ENCODE measurements at places on chromosomes 5 and 9. TPM values are rescaled to one million over a fixed set of nuclear protein-coding genes. Genes with fewer than 3 reads are reported as not detected.

GNA14 gene
- total RNA-seq, result not detected

DNA sequence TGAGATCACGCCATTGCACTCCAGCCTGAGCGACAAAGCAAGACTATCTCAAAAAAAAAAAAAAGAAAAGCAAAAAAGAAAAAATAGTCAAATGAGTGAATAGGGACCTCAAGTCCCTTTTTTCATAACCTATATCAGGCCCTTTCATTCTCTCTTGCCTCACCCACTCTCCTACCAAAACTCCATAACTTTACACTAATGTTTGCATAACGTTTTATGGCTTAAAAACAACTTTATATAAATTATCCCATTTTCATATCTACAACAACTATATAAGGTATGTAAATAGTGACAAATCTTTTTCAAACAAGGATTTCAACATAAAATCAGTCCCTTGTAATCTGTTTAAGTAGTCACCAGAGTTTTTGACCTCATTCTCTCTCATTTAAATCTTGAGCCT is 56.9 kb upstream of the PIP5K1B start:
- no peak for DNase-seq

DNA sequence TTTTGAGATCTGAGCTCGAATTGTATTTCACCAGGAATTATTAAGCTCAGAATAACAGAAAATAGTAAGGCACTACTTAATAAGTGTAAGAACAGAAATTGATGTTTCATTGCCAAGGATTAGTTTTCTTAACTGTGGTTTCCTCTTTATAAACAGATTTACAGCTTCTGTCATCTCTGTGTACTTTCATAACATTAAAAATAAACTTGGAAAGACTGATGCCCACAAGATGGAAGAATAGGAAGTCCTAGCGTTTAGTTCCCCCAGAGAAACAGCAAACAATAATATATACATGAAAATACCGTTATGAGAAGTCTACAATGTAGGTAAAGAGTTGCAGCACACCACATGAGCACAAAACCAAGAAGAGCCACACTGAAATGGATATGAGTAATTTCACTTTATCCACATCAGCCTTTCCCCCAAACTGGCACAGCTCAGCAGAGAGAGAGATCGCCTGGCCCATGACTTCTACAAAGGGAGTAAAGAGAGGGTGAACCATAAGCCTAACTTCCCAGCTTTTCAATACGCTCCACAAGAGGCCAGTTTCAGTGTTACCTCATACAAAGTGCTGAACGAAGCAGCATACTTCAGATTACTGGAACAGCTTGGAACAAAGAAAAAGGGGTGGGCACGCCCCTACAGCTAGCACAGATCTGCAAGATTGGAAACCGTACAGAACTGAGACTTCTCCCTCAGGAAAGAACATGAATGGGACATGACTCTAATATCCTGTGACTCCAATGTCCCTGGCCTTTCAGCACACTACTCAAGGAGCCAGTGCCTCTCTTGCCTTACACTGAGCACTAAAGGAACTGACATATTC is 75.4 kb downstream of the EMB start:
- DNase-seq, result no peak

DNA sequence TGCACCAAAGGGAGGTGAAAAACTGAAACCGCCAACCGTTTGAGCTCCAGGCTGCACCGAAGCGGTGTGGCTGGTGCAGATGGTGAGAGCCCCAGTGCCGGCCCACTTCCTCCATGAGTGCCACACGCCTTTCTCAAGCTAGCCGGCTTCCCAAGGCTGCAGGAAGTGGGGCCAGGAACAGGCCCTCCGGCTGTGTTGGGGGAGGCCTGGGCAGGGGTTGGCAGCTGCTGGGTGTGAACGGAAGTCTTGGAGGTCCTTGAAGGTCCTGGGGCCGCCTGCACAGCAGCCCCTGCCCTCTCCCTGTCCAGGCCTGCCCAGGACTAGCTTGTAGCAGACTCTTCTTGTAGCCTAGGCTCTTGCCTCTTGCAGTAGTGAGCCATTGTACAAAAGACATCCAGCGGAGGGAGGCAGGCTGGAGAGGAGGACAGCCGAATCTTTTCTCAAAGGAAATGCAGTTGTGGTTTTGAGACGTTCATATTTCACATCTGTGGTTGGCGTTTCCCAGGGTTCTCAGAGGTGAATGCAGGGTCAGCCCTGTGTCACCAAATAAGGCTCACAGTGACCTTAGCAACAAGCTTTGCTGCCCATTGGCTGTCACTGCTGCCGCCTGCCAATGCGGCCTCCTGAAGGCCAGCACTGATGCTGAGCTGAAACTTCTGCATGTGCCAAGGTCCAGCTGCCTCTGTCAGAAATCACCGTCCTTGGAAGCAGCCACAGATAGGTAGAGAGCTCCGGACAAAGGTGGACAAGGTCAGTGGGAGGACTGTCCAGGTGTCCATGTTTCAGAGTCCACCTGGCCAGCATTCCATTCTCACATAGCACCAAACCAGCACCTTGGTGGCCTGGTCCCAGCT is 23.9 kb downstream of the IRF1 start:
- peak; percentile 73 for DNase-seq

DNA sequence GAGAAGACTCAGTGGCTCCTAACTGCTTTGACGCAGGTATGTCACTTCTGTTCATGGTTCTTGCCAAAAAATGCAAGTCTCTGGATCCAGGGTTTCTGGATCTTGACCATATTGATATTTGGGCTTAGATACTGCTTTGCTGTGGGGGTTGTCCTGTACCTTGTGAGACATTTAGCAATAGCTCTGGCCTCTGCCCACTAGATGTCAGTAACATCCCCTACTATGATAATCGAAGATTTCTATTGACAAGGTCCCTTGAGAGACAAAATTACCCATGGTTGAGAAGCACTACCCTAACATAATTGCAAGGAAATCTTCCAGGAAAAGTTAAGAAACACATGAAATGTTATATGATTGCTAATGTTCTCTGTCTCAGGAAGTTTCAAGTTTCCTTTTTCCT is 285.4 kb downstream of the TMEM232 start:
- DNase-seq, result peak; percentile 21

DNA sequence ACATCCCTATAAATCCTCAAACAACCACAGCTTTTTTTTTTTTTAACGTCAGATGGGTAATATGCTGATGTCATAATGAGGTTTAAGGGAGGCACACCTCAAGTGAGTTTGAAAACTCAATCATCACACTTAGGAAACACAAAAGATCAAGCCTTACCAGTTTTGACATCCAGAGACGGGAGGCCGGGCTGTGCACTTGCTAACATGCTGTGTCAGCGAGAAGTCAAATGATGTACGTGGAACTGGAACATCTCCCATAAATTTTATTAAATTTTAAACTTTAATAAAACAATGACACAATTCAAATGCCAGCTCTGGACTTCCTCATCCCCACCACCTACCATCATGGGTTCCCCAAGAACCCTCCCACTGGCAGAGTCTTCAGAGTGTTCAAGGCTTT is 117.6 kb downstream of the C5orf15 start:
- DNase-seq, result no peak

DNA sequence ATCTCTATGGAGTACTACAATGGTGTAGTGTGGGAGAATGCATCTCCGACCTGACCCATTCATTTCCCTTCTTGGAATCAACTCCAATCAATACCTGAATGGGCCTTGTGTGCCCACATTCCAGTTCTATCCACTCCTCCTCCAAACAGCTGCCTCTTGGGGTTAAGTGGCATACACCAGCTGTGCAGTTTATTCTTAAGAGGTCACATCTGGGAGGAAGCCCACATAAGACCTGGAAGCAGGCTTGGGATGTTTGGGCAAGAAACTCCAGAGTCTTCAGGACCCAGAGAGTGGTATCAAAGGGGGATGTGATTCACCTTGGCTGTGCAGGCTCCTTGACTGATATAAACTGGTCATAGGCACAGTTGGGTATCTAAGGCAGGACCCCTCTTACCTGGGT is 46.0 kb downstream of the ACTBL2 start:
- DNase-seq, result no peak

DNA sequence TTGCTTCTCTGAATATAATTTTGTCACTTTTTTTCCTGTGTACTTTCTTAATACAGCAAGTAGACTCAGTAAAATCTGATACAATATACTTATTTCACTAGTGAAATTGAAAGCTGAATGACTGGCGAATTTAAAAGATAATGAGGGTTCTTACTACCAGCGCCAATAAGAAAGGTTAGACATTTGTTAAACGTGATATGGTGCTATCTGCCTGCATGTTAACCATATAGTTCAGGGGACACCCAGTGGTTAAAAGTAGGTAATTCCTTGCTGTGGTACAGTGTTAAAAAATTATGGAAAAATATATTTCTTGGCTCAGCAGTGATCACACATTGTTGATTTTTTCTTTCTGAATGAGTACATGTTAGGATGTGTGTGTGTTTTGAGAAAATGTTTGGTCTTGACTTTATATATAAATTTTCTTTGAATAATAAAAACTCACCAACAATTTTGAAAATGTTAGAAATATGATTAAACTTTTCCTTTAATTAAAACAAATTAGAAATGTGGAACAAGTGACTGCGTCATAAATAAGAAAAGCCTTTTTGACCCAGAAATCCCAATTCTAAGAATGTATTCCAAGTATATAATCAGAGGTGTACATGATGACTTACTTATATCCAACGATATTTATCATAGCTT is 25.8 kb downstream of the CAST start:
- peak; percentile 56 for DNase-seq

DNA sequence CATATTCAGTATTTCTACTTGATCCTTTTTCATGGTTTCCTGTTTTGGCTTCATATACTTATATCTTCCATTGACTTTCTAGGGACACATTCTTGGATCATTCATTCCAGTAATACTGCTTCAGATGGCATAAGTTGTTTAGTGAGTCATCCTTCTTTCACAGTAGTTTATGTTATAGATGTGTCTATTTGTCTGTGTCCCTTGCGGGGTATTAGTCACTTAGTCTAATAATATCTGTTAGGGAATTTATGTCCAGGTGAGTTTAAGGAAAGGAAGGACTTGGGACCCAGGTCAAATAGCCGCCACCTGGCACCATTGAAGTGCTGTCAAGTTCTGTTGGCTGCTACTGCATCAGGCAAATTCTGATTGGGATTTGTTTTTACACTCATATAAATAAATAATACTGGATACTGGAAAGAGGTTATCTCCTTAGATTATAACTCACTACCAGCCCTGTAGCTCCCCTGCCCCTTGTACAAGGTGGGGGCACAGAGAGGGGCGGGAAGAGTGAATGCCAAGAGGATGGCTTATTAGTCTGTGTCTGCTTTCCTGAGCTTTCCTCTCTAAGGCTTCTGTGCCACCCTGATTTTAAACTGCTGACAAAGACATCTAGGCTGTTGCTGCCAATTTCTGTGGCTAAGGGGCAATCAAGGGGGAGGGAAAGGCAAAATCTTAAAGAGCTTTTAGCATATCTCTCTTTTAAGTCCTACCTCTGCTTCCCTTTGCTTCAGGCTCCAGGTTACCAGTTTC is 64.9 kb downstream of the CDC42SE2 start:
- peak; percentile 65 for DNase-seq

DNA sequence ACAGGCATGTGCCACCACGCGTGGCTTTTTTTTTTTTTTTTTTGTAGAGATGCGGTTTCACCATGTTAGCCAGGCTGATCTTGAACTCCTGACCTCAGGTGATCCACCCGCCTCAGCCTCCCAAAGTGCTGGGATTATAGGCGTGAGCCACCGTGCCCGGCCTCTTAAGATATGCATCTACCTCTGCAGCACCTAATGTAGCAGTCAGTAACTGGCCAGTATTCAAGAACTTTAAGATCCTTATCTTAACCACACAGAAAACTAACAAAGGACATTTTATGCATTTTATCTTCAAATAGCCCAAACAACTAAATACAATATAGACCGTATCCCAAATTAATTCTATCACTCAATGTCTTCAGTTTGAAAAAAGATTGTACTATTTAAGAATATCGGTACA is 618.7 kb downstream of the TLE1 start:
- DNase-seq, result no peak

GRCh38 chr5:137164961-137165360 is 334.2 kb downstream of the SPOCK1 start:
- DNase-seq, result peak; percentile 52

DNA sequence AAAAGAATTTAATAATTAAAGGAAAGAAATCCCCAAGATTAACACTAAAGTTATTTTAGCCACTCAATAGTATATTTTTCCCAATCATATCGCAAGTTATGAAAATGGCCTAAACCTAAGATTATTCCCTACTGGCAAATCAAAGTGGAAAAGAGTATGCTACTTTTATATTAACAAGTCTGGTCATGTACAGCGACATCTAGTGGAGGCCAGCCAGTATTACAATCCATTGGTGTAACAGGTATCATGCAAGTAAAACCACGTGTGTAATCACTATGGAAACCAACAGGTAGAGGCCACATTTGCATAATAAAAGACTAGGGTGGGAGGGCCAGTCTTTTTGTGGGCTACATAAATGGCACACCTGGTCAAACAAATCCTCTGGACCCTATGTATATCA is 976.4 kb upstream of the CDH9 start:
- peak; percentile 41 for DNase-seq

- DNase-seq, result peak; percentile 59
Observed at GRCh38 chr9:37200433-37201005, 80.1 kb downstream of the ZCCHC7 start.

- peak; percentile 77 for DNase-seq
Observed at GRCh38 chr9:127503947-127504886, 52.9 kb downstream of the LRSAM1 start.

DNA sequence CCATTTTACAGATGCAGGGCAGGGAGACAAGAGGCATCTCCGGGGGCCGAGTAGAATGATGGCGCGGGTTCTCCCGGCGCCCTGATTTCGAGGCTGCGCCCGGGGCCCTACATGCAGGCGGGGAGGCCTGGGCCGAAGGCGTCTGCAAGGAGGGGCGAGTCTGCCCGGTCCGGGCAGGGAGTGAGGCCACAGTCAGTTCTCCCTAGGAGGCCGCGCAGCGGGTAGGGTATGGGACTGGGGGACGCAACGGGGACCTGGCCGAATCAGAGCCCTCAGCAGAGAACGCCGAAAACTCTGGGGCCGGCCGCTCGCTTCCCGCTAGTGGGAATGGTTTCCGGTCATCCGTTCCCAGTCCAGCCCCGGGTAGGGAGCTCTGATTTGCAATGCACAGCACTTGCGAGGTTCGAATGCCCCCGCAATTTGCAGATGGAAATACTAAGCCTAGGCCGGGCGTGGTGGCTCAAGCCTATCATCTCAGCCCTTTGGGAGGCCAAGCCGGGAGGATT is 6.4 kb downstream of the TLX3 start:
- no peak for DNase-seq

DNA sequence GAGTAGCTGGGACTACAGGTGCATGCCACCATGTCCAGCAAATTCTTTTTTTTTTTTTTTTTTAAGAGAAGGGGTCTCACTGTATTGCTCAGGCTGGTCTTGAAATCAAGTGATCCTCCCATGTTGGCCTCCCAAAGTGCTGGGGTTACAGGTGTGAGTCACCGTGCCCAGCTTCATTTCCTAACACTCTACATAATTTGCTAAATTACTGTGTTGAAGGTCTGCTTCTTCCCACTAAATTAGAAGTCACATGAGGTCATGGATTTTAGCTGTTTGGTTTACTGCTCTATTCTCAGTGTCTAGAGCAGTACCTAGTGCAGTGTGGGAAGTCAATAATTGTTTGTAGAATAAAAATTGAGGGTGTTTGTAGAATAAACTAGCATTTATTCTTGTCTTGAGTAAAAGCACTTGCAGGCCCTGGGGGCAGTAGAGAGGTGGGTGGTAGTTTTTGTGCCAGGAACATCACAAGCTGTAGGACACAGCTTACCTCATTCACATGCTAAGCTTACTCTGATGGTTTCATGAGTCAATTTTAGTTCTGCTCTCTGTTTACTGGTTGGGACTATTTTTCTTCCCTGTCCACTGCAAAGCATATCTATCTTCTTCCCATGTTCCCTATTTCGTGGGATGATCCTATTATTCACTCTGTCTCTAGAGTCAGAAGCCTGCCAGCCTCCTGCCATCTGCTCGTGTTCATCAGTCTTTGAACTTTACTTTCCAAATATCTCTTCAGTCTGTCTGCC is 7.0 kb downstream of the TEX48 start:
- no peak for DNase-seq
